ENCODE measurements at places on chromosomes 13 and 19. TPM values are rescaled to one million over a fixed set of nuclear protein-coding genes. Genes with fewer than 3 reads are reported as not detected.

DNA sequence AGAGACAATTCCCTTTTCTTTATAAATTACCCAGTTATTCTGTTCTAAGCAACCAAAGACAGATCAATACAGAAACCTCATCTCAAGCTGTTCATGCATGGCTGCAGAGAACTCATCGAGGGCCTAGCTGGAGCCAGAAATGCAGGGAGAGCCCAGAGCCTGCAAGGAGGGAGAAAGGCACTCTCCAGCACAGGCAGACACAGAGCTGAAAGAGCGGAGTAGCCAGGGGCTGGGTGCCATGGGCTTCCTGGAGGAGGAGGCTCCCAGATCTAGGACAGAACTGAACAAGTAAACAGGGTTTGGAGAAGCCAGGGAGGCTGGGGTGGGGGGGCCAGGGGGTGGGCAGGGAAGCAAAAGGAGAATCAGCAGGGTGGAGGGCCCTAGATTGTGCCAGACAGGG is 144.2 kb upstream of the ZNF507 start:
- DNase-seq = no peak

GRCh38 chr13:93268327-93269028 is 41.9 kb downstream of the GPC6 start:
- DNase-seq = no peak

Gene ALDH16A1
- polyA plus RNA-seq = 16.6 TPM

- DNase-seq = no peak
Measured at GRCh38 chr19:1528596-1529429, 4.9 kb downstream of the PLK5 start.

Gene PGPEP1
- 27.2 TPM for polyA plus RNA-seq

Measured in left kidney (tissue), 8 donors.